ENCODE measurements at places on chromosomes 3 and 15.

- DNase-seq, result no peak
These were observed 329.1 kb downstream of the RORA start for GRCh38 chr15:60899967-60900356.

DNA sequence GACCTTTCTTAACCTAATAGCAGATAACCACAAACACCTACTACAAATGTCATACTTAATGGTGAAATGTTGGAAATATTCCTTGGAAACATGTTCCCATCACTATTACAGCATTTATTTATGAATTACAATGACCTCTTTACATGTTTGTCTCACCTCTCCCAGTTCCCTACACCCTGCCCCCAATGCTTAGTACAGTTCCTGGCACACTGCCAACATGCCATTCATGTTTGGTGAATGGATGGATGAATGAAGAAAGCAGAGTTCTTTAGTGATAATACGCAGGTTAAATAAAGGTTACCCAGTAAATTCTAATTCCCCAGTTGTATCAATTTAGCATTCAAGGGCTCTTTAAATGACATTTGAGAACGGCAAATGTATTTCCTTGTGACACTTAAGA is 259.9 kb upstream of the ATP11B start:
- DNase-seq, result no peak

GRCh38 chr15:56794165-56794552 is 60.9 kb upstream of the ZNF280D start:
- no peak for DNase-seq

DNA sequence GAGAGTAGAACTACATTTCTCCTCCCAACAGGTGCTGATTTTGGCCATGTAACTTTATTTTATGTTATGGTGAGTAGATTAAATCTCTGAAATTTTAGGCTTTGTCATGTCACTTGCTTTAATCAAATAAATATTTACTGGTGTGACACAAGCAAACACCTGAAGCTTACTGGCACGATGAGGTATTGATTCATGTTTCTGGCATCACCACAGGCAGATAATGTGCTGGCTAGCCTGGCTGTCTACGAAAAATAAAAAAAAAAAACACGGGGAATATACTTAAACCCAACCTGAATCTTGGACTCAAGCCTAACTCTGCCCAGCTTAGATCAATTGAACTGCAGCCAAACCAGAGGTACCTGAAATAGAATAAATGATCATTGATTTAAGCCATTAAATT is 65.6 kb upstream of the CADM2 start:
- no peak for DNase-seq

DNA sequence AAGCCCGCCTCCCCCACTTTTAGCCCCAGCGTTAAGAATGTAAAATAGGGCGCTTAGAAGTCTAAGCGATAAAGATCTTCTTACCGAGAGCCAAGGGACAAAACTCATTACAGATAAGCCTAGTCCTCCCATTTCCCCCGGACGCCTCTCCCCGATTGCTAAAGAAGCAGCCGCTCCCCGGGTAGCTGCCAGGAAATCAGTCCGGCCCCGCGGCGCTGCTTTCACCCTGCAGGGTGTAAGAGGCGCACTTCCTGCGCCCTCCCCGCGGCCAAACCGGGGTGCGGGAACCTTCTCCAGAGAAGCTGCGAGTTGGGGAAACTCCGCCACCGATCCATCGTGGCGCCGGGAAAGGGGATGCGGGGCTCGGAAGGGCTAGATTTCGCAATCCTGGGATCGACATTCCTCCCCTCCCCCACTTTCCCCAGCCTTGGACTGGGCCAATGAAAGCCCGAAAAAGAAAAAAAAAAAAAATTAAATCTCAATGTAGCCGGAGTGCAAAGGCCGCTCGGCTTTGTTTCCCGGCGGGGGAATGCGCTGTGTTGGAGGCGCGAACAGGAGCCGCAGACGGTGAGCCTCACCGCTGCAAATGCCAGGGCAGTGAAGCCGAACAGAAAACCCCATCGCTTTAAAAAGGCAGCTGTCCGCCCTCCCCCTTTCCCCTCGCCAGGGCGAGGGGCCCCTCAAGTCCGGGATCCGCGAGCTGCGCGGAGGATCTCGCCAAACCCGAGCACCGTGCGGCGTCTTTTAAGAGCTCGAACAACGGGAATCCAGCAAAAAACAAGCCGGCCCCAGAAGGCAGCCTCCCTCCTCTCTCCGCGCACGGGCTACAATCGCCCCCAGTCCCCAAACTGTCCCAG is 626 bp upstream of the PTPRG start:
- peak; percentile 95 for DNase-seq

- no peak for DNase-seq
These were observed 12.1 kb downstream of the IQGAP1 start for GRCh38 chr15:90400005-90400758.

GRCh38 chr3:61997101-61997500 is 376.2 kb downstream of the FEZF2 start:
- DNase-seq, result no peak
